OCI-LY7 (cell line): ENCODE measurements at places on chromosomes 7 and 10.

- DNase-seq, result no peak
Observed at GRCh38 chr10:104608091-104608828, 32.8 kb upstream of the SORCS3 start.

- DNase-seq, result no peak
Observed at GRCh38 chr10:78140066-78140630, 106.5 kb downstream of the RPS24 start.

DNA sequence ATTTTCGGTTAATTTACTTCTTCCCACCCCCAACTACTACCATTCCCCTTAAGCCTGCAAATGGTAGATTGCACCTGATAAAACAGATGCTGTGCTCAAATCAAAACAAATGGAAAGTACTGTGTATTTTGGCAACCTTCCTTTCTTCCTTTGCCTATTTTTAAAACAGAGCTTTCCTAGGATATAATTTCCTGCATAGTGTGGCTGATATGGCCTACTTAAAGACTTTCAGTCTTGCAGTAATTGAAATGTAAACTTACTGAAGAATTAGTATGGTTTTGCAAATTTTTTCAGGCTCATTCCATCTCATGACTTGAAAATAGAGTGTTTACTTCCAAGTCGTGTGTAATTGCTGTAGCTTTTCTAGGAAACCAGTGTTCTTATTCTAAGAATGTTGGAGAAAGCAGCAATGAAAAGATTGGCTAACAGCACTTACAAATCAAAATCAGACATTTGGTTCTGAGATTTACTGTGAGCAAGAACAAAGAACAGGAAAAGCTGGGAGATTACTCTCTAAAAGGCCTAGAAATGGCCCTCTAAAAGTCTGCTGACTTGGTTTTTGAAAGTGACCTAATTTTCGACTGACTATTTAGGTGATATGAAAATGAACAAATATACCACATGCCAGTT is 52.0 kb downstream of the REEP3 start:
- DNase-seq, result no peak

- no peak for DNase-seq
Observed at GRCh38 chr7:154746571-154747360, 256.2 kb downstream of the PAXIP1 start.

DNA sequence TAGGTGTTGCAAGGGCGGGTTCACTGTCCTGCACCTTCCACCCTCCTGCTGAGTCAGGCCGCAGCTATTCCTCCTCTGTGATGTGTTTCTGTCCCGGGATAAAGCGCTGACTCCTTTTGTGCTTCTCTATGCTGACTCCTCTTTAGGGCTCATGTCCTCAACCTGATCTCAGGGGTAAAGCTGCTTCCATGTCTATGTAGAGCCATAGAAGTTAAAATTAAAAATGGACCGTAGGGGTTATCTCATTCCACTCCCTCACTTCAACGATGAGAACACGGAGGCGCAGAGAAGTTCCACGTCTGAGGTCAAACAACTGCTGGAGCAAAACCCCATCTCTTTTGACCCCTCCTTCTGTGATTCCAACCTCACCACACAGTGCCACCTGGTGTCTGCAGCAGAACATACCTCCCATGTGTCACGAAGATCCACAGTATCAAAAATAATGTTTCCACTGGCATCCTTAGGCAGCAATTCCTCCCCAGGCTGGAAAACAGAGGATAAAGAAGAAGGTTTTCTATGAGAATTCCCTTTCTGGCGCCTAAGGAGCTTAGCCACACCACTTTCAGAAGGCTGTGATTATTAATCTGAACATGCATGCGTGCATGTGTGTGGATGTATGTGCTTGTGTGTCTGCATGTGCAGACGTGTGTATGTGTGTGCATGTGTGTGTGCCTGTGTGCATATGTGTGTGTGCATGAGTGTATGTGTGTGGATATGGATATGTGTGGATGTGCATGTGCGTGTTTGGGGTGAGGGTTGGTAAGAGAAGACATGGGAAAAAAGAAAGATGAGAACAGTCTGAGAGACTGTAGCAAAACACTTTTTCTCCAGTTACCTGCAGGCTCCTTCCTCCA is 81.2 kb upstream of the UCN3 start:
- DNase-seq, result peak; percentile 39
